ENCODE measurements at places on chromosomes 1 and 21.

GRCh38 chr1:167514288-167514687 is 4.0 kb downstream of the CD247 start:
- no peak for DNase-seq

- DNase-seq: no peak
These were observed 200.5 kb downstream of the PCP4 start for GRCh38 chr21:40067751-40068150.

DNA sequence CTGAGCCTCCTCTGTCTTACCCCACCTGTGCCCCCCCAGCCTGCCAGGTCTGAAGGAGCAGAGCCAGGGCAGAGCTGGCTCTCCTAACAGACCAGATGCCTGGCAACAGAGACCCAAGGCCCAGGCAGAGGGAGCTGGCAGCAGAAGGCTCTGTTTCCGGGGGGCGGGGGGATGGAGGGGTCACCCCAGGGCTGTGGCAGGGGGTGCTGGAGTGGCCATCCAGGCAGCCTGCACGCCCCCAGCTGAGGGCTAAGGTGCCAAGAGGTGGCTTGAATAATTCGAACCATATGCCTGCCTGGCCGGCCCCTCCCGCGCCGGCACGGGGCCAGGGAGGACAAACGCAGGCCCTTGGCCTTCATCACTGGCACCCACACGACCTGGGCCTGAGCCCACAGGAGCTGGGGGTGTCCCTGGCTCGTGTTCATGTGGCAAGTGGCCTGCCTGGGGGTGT is 16.0 kb upstream of the PLEKHG5 start:
- no peak for DNase-seq

- no peak for DNase-seq
These were observed 243.4 kb upstream of the PTBP2 start for GRCh38 chr1:96478228-96478627.

DNA sequence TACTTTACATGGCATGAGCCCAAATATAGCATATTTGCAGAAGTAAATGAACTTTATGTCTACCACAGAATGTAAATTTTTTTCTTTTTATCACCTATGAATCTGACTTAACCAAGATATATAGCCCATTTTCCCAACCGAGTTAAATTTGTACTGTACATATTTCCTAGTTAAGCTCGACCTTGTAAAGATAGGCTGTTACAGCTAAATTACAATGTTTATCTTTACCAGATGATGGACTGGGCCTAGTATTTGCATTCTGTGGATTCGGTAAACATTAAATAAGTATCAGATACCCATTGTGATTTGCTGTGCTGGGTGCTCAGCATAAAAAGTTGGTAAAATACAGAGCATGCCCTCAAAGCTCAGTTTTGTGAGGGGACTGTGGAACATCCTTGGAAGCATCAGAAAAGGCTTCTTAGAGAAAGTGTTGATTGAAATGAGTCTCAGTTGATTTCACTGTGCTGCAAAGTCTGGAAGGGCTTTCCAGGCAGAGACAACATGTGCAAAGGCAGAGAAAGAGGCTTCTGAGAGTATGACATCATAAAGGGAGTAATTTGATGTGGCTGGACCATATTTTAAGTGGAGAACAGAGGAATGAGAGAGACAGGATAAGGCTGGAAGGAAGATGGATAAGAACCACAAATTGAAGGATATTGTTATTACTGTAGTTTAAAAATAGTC is 27.4 kb downstream of the MORC3 start:
- no peak for DNase-seq

GRCh38 chr1:167575649-167576048 is 22.1 kb upstream of the CREG1 start:
- no peak for DNase-seq

DNA sequence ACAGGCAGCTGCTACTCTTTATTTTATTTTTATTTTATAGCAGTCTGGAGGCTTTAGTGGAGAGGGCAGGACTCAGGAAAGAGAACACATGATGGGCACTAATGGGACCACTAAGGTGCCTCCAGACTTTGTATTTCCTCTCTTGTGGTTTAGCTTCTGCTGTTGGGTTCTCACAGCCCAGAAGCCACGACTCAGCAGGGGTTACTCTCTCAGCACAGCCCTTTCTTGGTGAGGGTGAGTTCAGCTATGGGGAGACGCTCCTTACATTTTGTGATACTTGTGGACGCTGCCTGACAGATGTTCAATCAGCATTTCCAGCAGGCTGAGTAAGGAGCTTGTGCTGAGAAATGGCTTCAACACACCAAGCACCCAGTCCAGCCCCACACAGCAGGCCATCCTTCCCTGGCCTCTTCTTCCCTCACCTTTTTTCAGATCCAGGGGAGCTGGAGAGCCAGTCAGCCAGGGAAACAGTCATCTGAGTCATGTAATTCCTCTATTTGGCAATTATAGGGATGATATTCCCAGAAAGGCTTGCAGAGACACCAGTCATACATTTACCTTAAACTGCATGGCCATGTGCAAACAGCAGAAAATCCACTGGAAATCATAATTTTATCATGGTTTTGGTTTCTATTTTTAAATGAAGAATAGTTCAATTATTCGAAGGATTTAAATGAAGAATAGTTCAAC is 53.2 kb upstream of the RAB3GAP2 start:
- DNase-seq: no peak

GRCh38 chr1:214364786-214365295 is 83.9 kb downstream of the SMYD2 start:
- DNase-seq: no peak

GRCh38 chr1:33122483-33123178 is 41.7 kb downstream of the AZIN2 start:
- DNase-seq: no peak

GRCh38 chr1:109786112-109786480 is 22.4 kb upstream of the EPS8L3 start:
- no peak for DNase-seq

DNA sequence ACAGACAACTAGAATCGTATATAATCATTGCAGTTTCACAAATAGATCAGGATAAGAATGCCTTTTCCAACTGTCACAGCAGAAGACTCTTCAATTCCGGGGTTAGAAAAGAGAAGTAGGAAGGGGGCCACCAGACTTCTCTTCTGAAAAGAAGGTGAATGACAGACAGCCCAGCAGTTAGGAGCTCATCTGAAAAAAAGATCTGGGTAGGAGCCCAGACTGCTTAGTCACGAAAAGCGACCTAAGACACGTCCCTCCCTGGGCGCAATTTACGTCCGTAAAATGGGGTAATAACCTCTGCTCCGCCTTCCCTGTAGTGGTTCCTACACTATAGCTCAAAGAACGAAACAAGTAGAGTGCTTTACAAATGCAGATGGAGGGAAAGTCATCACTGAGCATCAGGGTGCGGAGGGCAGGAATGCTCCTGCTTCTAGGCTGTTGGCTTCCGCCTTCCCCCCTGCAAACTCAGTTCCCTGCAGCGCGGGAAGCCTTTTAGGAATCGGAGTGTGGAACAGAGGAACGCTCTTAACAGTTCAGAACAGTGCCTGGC is 582 bp downstream of the ORC1 start:
- no peak for DNase-seq

DNA sequence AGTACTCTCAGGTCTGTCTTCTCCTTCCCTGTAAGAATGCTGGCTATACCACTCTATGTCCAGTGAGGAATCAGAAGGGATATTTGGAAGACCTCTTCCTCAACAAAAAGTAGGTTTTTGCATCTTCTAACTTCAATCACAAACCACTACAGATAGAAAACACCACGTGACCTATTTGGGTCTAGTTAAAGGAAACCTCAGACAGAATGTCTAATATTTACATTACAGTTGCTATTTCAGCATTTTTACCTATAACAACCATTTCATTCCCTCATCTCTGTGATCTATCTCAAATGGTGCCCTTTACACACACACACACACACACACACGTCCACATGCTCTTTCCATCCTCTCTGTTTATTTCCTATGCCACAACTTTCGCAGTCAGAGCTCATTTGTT is 7.9 kb upstream of the ADORA3 start:
- no peak for DNase-seq

- DNase-seq: no peak
These were observed 643.3 kb downstream of the NPHP4 start for GRCh38 chr1:5348732-5349465.

DNA sequence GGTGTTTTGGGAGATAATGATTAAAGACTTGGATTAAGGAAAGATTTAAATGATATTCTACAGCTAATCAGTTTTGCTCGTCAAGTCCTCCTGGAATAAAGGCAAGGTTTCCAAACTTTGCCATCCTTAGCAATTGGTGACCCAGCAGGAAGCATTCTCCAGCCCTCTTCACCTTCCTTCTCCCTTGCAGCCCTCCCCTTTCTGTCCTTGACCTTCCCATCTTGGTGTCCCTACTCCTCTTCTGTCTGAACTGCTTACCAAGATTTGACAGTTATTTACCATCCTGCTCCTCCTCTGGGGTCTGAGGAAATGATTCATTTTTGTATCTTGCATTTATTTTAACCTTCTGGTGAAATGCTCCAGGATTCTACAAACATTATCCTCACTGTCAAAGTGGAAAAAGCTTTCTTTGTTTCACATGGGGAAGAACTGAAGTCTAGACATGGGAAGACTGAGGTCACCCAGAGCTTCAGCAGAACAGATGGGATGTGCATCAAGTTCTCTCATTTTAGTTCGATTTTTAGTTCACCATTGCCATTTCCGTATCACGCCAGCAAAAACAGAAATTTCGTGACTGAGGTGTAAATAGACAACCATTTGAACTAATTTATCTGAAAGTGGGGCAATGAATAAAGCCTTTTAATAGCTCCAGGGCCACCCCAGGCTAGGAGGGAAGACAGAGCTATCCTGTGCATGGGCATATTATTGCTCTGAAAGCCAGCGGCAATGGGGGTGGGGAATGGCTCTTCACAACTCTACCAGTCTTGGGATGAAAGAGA is 504.4 kb upstream of the PLXNA2 start:
- no peak for DNase-seq

- no peak for DNase-seq
These were observed 124.8 kb upstream of the GORAB start for GRCh38 chr1:170407138-170407537.

GRCh38 chr1:158972841-158973240 is 36.9 kb upstream of the IFI16 start:
- no peak for DNase-seq

- no peak for DNase-seq
These were observed 218.6 kb upstream of the PLXNA2 start for GRCh38 chr1:208462761-208463160.

DNA sequence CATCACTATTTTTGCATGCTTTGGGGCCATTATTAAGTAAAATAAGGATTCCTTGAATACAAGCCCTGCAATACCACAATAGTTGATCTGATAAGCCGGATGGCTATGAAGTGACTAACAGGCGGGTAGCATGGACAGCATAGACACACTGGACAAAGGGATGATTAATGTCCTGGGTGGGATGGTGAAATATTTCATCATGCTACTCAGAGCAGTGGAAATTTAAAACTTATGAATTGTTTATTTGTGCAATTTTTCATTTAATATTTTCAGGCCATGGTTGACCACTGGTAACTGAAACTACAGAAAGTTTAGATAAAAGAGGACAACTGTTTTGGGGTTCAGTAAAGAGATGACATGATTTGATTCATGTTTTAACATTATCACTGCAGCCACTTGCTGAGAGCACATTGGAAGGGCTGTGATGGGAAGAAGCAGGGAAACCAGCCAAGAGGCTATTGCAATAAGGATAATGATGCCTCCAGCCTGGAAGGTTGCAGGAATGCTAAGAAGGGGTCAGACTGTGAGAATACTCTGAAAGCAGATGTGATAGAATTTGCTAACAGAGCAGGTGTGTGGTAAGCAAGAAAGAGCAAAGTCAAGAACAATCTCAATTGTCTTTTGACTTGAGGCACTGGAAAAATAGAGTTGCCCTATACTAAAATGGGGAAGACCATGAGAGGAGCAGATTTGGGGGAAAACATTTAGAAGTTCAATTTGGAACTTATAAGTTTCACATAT is 62.5 kb upstream of the TNFSF4 start:
- DNase-seq: no peak

GRCh38 chr1:20063861-20064292 is 6.1 kb upstream of the PLA2G5 start:
- DNase-seq: no peak

DNA sequence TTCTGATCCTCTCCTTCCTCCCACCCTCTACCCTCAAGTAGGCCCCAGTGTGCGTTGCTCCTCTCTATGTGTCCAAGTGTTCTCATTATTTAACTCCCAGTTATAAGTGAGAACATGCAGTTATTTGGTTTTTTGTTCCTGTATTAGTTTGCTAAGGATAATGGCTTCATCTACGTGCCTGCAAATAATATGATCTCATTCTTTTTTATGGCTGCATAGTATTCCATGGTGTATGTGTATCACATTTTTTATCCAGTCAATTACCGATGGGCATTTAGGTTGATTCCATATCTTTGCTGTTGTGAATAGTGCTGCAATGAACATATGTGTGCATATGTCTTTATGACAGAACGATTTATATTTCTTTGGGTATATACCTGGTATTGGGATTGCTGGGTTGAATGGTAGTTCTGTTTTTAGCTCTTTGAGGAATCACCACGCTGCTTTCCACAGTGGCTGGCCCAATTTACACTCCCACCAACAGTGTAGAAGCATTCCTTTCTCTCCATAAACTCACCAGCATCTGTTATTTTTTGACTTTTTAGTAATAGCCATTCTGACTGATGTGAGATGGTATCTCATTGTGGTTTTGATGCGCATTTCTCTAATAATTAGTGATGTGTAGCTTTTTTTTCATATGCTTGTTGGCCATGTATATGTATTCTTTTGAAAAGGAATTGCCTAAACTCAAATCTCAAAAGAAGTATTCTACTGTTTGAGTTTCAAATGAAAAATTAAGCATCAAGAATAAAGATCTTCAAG is 116.9 kb downstream of the ETS2 start:
- no peak for DNase-seq

DNA sequence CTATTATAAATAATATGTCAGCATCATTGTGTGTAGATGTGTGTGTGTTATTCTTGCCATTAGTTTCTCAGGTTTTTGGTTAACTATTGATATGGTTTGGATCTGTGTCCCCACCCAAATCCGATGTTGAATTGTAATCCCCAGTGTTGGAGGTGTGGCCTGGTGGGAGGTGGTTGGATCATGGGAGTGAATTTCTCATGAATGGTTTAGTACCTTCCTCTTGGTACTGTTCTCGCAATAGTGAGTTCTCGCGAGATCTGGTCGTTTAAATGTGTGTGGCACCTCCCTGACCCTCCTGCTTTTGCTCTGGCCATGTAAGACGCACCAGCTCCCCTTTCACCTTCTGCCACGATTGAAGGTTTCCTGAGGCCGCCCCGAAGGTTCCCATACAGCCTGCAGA is 9.6 kb upstream of the POFUT2 start:
- no peak for DNase-seq

GRCh38 chr1:117261424-117261785 is 50.7 kb upstream of the VTCN1 start:
- no peak for DNase-seq

- DNase-seq: no peak
These were observed 54.5 kb upstream of the PPM1J start for GRCh38 chr1:112769611-112770010.

GRCh38 chr1:185015631-185016030 is 29.7 kb upstream of the RNF2 start:
- DNase-seq: no peak

DNA sequence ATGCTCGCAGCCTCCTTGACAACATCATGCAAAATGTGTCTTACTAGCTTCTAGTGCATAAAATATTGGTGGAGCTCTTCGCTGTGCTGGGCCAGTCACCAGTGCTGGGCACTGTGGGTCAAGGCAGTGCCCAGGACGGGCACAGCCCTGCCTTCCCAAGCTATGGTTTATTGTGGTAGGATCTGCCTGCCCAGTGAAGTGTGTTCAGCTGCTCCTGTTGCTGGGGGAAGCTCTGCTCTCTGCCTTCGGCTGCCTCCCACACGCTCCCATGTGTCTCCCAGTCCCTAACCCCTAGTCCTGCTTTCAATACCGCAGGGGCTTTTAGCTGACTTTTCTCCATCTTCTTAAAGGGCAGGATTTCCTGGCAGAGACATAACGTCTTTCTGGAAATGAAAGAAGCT is 15.7 kb downstream of the EPHX1 start:
- no peak for DNase-seq

All from neural crest cell (in vitro differentiated cells).